ENCODE measurements at places on chromosomes 16 and 17.

DNA sequence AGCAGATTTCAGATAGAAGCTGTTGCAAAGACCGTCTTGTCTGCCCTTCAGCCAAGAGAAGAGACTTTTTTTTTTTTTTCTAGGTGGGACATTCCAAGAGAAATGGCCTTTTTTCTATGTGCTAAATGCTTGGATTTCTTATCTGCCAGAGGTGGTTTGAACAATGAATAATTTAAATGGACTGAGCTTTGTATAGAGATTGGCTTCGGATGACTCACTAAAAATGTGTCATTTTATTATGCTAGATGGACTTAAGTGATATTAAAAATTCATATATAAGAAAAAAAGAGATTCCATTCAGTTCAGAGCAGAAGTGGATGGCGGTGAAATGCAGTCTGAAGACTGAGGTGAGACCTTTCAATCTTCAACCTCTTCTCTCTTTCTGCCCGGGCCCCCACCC is 58.4 kb downstream of the MEAK7 start:
- no peak for DNase-seq

GRCh38 chr17:43578699-43579565 is 32.8 kb upstream of the ETV4 start:
- no peak for DNase-seq

DNA sequence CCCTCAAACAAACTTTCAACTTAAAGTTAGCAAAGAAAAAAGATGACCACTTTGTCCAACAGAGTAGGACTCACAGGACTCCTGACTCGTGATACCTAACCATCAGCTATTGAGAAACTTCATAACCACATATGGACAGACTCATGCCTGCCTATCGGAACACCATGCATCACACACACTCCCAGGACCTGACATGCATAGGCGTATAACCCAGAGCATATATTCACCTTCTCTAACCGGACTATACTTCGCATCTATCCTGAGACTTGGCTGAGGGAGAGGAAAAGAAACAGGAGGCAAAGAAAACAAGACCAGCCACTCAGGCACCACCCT is 2.2 kb downstream of the PIP4K2B start:
- DNase-seq, result peak; percentile 24

DNA sequence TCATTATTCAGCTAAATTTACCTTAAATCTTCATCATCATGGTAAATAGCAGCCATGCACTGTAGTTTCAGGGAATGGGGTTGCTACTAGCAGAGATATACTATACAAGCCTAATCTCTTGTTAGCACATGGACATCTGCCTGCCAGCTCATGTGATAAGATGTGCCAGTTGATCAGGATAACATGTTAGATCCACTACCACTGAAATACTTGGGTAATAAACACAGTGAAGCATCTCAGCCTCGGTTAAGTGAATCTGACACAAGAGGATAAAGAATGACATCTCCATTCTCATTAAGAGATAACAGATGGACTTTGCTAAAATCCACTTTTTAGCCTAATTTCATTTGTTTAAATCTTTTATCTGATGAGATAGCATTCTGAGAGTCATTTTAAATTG is 256.1 kb downstream of the CDH8 start:
- no peak for DNase-seq

DNA sequence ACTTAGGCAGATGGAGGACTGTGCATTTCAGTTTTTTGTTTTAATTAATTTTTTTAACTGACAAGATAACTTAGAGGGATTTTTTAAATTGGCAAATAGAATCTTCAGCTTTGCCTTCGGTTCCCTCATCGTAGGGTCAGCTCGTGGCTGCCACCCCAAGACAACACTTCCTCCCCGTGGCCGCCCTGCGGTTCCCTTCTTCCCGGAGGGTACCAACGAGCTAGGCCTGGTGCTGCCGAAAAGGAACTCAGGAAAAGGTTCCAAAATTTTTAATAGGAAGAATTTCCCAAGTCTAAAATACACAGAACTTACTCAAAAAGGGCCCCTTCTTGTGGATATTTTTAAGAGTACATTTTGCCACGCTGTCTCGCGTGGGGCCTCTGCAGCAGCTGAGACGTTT is 210.4 kb upstream of the CHMP6 start:
- DNase-seq, result no peak

GRCh38 chr16:57539072-57539796 is 2.9 kb upstream of the CCDC102A start:
- DNase-seq, result no peak

DNA sequence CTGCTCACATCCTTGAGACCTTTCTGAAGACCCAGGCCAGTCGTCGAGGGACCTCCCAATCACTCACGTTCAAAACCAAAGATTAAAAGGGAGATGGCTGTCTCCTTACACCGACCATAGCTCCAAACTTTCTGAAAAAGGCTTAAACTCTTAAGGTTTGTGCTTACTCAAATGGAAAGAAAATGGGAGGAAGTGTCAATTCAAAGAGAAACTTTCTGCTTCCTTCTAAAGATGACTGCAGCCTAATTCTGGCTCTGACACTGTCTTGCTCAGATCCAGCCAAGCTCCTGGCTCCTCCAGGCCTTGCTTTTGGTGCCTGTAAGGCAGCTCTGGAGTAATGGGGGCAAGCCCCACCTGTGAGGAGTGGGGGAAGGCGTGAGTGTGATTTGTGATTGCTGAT is 54.9 kb upstream of the WSB1 start:
- no peak for DNase-seq

DNA sequence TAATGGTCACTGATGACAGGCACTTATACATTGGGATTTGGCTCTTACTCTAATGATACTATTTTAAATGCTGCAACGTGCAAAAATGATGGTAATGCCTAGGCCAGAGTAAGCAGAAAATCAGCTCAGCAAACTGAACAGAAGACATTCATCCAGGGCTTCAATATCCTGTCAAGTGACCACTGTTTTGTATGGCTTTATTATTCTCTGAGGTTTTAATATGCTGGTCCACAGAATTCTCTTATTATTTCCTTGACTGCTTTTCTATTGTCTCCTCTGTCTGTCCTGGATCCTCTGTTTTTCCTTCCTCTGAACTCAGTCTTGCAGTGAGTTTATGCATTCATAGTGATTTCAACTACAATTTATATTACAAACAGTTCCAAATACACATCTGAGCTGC is 90.8 kb upstream of the PMFBP1 start:
- DNase-seq, result no peak

DNA sequence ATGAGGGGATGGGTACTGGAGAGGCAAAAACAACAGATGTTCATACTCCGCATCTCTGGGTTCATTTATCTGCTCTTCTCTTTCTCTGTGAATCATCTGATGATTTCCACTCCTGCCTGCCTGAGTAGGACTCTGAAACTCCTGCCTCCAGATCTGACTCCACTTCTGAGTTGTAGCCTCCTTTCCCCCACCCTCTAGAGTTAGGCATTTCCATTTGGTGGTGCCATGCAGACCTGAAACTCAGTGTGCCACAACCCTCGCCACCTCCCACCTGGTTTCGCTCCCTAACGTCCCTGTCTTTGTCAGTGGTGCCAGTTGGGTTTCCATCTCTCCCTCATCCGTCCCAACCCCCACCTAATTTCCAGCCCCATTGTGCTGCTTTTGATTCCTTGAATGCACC is 126.2 kb downstream of the PRKCB start:
- no peak for DNase-seq

DNA sequence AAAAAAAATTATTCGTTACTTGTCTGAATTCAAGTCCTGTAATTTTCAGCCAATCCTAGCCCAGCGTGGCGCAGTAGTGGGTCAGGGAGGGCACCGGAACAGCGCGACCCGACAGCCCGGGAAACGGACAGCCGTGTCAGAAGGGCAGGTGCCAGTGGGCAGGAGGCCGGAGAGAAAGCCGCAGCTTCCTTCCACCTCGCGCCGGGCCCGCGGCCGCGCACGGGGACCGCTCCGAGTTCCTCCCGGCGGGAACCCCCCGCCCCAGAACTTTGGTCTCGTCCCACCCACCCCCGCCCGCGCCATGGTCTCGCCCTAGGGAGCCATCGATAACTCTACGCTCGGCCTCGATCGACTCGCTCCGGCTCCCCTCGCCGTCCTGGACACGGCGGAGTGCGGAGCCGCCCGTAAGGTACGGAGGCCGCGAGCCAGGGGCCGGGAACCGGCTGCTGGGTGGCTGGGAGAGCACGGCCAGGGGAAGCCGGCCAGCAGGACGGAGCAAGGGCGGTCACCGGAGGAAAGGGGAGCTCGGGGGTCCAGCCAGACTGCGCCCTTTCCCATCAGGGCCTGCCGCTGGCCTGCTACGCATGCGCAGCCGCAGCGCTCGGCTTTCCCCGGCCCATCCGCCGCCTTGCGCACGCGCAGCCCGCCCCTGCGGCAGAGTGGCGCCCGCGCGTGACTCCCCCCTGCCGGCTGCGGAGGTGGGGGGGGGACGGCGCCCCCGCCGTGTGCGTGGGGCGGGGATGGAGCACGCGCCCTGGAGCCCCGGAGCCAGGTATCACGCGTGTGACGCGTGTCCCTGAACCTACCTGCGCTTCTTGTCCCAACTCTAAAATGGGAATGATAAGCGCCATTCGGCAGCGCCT is at the start of gene MLST8:
Gene MLST8, plus strand, starts transcription at position 351 of the 863 bp plus-strand sequence. CDS start 632 bp downstream, outside the sequence.
- DNase-seq, result peak; percentile 27

- DNase-seq, result no peak
Measured at GRCh38 chr16:50915120-50915519, 173.2 kb downstream of the CYLD start.

DNA sequence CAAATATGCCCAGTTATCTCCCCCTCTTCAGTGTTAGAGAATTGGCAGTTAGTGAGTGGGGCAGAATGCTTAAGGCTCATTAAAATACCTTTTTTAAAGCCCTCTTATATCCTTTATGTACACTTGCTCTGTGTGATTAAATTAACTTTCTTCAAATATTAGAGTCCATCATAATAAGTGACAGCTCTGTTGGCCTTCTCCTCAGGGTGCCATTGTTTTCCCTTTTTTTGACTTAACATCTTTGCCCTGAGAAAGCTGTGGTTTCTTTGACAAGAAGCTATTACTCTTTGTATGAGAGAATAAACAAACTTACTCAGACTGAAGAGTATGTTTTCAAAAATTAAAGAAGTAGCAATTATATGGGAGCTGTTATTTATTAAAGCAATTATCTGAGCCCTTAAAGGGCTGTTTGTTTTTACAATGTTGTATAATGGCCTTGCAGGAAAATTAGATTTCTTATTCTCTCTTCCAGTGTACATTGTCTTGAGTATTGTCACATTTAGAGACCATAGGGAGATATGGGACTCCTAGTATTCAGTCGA is 13.4 kb downstream of the RBBP6 start:
- no peak for DNase-seq

DNA sequence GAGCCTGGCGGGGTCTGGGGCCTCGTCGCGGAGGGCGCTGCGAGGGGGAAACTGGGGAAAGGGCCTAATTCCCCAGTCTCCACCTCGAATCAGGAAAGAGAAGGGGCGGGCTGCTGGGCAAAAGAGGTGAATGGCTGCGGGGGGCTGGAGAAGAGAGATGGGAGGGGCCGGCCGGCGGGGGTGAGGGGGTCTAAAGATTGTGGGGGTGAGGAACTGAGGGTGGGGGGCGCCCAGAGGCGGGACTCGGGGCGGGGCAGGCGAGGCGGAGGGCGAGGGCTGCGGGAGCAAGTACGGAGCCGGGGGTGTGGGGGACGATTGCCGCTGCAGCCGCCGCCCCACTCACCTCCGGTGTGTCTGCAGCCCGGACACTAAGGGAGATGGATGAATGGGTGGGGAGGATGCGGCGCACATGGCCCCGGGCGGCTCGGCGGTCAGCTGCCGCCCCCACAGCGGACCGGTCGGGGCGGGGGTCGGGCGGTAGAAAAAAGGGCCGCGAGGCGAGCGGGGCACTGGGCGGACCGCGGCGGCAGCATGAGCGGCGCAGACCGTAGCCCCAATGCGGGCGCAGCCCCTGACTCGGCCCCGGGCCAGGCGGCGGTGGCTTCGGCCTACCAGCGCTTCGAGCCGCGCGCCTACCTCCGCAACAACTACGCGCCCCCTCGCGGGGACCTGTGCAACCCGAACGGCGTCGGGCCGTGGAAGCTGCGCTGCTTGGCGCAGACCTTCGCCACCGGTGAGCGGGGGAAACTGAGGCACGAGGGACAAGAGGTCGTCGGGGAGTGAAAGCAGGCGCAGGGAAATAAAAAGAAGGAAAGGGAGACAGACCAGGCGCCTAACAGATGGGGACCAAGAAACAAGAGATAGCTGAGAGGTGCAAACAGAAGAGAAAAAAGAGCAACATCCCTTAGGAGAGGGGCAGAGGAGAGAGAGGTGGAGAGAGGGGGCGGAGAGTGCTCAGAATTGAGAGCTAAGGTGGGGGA is at the start of gene PNMT:
Gene PNMT, plus strand, starts transcription at position 509 of the 980 bp plus-strand sequence. Its CDS starts 23 bp downstream, at position 532.
- DNase-seq, result no peak

GRCh38 chr17:15882058-15882720 is 62.7 kb upstream of the ADORA2B start:
- DNase-seq, result no peak

- DNase-seq, result no peak
Measured at GRCh38 chr17:13735444-13735843, 133.7 kb upstream of the HS3ST3A1 start.

DNA sequence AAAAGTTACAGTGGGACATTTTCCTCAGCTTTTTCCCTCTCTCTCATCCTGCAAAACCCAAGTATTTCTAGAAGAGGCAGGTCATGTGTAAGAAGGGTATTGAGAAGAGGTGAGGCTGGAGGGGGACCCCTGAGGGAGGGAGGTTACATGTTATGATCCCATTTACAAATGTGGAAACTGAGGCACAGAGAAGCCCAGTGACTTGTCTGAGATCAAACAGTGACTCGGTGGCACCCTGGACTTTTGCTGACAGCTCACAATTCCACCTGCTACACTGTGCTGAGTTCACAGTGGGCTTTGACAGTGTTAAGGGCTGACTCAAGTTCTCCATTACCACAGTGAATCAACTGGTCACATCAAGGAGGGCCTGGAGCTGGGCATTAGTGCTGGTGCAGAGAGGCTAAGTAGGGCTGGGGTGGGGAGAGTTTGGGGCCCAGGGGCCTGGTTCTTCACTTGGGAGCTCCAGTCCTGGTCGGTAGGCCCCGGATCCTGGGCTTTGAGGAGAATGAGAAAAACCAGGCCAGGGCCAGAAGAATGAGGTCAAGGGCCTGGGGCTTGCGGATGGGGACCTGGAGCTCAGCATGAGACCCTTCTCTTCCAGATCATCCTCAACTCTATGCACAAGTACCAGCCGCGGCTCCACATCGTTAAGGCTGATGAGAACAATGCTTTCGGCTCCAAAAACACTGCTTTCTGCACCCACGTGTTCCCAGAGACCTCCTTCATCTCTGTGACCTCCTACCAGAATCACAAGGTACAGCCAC is 26.0 kb downstream of the TBX4 start:
- DNase-seq, result no peak

DNA sequence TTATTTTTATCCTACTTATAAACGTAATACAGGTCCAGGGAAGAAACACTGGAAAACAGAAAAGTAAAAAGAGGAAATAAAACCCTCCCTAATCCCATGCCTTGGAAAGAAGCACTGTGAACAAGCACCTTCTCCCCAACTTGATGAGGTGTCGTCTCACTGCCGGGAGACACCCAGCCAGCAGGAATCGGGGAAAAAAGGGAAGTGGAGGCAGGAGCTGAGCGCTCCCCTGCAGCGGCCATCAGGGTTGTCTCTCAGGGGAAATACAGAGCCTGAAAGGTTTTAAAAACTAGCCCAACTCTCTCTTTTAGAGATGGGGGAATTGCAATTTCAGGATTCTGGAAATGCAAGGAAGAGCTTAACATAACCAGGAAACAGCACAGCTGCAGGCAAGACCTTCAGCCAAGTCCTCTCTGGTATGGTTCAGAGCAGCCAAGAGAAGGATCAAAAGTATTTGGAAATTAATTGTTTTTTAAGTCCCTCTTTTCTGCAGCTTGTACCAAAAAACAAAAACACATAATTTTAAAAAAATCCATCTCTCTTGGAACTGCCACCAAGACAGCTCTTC is 96.3 kb upstream of the RCVRN start:
- no peak for DNase-seq

- no peak for DNase-seq
Measured at GRCh38 chr16:12144355-12144754, 167.8 kb downstream of the SNX29 start.
